CD4-positive, alpha-beta T cell treated with Interleukin-4 for 4 hours (primary cell): ENCODE measurements at places on chromosomes 5 and 9.

GRCh38 chr5:6246820-6247437 is 131.4 kb downstream of the MED10 start:
- no peak for DNase-seq

GRCh38 chr9:99866398-99866797 is 40.1 kb upstream of the STX17 start:
- DNase-seq: no peak

GRCh38 chr5:111954516-111955395 is 197.8 kb upstream of the NREP start:
- DNase-seq: no peak

GRCh38 chr5:164532235-164532900 is 1026.9 kb downstream of the MAT2B start:
- DNase-seq: no peak

DNA sequence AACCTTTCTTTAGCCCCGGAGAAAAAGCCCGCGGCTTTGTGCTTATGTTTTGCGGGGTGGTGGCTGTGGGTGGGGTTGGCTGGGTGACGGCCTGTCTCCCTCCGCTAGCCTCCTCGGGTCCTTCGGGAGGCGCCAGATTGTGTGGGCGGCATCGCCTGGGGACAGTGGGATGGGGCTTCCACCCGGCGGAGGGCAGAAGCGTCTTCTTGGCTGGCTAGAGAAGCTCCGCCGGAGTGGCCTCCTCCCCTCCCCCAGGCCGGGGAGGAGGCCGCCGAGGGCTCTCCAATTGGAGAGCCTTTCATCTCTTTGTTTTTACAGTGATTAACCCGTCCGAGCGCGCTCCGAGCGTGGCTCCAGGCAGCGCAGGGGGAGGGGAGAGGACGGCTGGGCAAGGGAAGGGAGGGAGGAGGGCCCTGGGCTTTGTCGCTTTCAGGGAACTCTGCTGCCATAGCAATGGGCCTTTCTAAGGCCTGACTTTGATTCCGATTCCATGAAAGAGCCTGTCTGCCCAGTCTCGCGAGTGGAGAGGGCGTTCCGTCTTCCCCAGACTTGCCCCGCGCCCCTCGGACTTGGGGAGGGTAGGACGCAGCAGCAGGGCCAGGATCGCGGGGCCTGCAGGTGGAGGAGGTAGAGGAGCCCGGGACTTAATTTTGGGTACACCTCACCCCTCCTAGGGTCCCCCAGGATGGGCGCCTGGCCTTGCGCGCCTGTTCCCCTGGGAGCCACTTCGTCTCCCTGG is 36.7 kb upstream of the TIFAB start:
- no peak for DNase-seq

GRCh38 chr9:114317665-114318357 is 5.1 kb upstream of the ORM1 start:
- no peak for DNase-seq

- no peak for DNase-seq
Measured at GRCh38 chr9:127664678-127665507, 41.9 kb upstream of the CFAP157 start.
